IMR-90 (cell line): ENCODE measurements at places on chromosomes 6 and 20. TPM values are rescaled to one million over a fixed set of nuclear protein-coding genes. Genes with fewer than 3 reads are reported as not detected.
A peak's percentile ranks its signal among the peaks of the same experiment; 100 is the strongest.

DNA sequence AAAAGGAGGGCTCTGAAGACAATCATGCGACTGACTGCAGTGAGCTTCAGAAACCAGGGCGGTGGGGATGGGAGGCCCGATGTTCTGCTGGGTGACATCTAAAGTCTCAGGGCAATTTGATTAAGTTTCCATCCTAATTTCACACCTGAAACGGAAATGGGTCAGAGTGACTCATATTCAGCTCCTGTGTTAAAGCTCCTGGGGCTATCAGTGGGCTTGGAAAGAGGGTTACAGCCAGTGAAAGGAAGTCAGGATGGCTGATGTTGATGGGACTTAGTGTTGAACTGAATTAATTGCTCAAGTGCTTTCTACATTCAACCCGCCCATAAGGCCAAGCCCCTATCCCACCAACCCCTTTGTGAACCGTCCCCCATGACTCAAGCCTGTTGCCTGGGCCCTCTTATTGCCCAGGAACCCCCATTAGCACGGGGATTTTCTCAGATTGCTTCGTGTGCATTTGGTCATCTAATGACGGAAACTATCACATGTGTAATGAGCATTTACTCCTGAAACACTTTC is 47.1 kb upstream of the TBC1D7 start:
- no peak for DNase-seq

DNA sequence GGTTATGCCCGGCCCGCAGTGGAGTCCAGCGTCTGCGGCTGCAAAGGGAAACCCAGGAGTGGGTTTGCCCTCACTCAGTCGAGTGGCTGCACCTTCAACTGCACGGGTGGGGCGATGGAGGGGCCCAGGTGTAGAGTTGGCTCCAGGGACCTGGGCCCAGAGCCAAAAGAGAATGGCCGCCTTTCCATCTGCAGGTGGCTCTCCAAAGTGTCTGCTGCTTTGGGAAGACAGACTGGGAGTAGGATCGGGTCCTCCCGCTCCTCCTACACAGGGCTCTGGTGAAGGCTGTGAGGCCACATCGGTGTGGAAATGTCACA is 80.1 kb downstream of the PTPN1 start:
- no peak for DNase-seq

GRCh38 chr6:11711984-11712711 is 66.5 kb downstream of the ADTRP start:
- DNase-seq, result peak; percentile 34

GRCh38 chr20:25160467-25160866 is 35.0 kb upstream of the ENTPD6 start:
- no peak for DNase-seq

DNA sequence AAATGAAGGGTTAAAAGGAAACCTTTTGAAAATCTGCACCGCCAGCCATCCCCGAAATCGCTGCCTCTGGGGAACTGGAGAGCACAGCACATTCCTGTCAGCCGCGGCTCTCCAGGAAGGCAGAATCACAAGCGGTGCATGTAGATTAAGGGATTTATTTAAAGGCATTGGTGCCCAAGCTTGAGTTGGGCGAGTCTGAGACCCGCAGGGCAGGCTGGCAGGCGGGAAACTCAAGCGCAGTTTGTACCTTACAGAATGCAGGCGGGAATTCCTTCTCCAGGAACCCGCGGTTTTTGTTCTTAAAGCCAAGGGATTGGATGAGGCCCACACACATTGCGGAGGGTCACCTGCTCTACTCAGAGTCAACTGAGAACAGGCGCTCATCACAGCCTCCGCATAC is 10.8 kb downstream of the GPR31 start:
- no peak for DNase-seq

The TSBP1 gene
- total RNA-seq, result not detected in 2 replicates
